ENCODE measurements at places on chromosomes 5 and 9. TPM values are rescaled to one million over a fixed set of nuclear protein-coding genes. Genes with fewer than 3 reads are reported as not detected.

The LECT2 gene
- total RNA-seq: not detected

The BTNL9 gene
- 7.0 TPM for total RNA-seq

The KDM3B gene
- total RNA-seq: 48.2 TPM

The CDO1 gene
- not detected for total RNA-seq

The GRXCR2 gene
- total RNA-seq: not detected

The PCDH1 gene
- 9.9 TPM for total RNA-seq

The PTGS1 gene
- 22.9 TPM for total RNA-seq

The NR5A1 gene
- not detected for total RNA-seq

The TAF11L8 gene
- not detected for total RNA-seq

The SPATA6L gene
- 4.3 TPM for total RNA-seq

The INSL4 gene
- total RNA-seq: 4.8 TPM

The SLC1A1 gene
- 3.9 TPM for total RNA-seq

The KIF4B gene
- 4.8 TPM for total RNA-seq

The PPP2CA gene
- 61.9 TPM for total RNA-seq

The SLC46A2 gene
- total RNA-seq: 0.24 TPM

The C5orf52 gene
- not detected for total RNA-seq

The SYK gene
- 9.6 TPM for total RNA-seq

The CCDC183 gene
- total RNA-seq: not detected

The C9orf50 gene
- 1.2 TPM for total RNA-seq

The ARID3C gene
- not detected for total RNA-seq

The CDX1 gene
- total RNA-seq: 2.4 TPM

The CAVIN4 gene
- total RNA-seq: 2.4 TPM

The ACSL6 gene
- total RNA-seq: 11.6 TPM

The CARD9 gene
- 4.6 TPM for total RNA-seq
